ENCODE measurements at places on chromosomes 11 and 22.

DNA sequence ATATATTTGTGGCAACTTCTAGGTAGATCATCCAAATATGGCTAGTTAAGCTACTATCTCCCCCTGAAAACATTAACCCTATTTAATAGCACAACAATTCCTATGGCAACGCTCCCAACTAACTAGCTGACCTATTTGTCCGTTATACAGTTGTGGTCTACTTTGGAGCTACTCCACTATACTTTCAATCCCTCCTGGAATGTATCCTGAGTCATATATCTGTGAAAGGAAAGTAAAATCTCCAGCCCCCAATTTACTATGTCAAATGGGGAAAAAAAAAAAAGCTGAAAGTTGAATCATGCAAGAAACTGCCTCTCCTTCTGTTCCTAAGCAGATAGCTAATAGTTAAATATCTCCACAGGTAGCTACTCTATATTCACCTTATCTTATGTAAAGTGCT is 128.5 kb downstream of the CD44 start:
- no peak for DNase-seq

GRCh38 chr11:93196816-93197379 is 893 bp downstream of the SLC36A4 start:
- no peak for DNase-seq

GRCh38 chr22:26477341-26477731 is 6.2 kb downstream of the HPS4 start:
- no peak for DNase-seq

GRCh38 chr11:28168718-28169117 is 60.5 kb downstream of the METTL15 start:
- no peak for DNase-seq

DNA sequence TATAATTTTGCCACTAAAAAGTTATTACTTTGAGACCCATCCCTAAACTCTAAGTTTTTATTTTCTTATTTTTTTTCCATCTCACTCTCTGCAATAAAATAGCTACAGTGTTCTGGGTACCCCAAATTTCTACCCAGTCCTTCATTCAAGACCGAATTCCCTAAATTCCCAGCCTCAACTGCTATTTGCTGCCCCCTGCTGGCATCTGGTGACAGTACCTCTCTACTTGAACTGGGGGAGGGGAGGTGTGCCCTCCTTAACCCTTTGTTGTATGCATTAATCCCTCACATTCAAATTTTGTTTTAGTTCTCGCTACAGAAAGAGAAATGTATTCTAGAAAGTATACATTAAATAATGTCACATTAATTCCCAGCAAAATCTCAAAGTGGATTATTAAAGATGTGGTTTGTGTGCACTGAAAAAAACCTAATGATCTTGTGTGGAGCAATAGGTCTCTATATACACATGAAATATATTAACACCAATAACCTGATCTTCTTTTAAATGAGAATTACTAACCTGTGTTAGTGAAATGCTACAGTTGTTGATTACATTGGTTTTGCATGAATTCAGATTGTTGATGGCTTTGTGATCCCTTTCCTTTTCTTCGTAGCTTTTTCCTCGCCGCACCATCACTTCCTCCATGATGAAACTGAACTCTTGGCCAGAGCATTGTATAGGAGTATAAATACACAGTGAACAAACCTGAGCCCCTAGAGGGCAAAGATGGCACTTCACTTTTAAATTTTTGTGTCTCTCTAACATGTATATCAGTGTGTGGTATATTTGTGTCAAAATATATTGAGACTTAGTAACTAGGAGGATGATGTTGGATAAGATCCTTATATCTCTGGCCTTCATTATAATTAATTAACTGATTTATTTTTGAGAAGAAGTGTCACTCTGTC is 590.0 kb downstream of the METTL15 start:
- peak; percentile 50 for DNase-seq
